ENCODE measurements at places on chromosomes 6 and 20. TPM values are rescaled to one million over a fixed set of nuclear protein-coding genes. Genes with fewer than 3 reads are reported as not detected.

- DNase-seq, result no peak
Measured at GRCh38 chr20:34150306-34151000, 38.4 kb upstream of the EIF2S2 start.

- DNase-seq, result no peak
Measured at GRCh38 chr6:3271756-3272155, 13.0 kb downstream of the PSMG4 start.

GRCh38 chr20:58603721-58604120, 47.4 kb upstream of the STX16 start:
- DNase-seq, result no peak

DNA sequence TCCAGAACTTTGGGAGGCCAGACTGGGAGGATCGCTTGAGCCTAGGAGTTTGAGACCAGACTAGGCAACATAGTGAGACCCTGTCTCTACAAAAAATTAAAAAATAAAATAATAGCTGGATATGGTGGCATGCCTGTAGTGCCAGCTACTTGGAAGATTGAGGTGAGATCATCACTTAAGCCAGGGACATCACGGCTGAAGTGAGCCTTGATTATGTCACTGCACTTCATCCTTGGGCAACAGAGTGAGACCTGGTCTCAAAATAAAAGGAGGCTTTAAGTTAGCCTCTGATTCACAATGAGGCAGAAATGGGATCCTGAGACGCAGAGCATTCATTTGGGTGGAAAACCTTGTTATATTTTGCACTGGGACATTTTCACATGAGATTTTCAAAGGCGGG, 57.0 kb downstream of the TULP4 start:
- DNase-seq, result no peak

GRCh38 chr6:13367396-13367795, 39.1 kb upstream of the TBC1D7 start:
- no peak for DNase-seq

DNA sequence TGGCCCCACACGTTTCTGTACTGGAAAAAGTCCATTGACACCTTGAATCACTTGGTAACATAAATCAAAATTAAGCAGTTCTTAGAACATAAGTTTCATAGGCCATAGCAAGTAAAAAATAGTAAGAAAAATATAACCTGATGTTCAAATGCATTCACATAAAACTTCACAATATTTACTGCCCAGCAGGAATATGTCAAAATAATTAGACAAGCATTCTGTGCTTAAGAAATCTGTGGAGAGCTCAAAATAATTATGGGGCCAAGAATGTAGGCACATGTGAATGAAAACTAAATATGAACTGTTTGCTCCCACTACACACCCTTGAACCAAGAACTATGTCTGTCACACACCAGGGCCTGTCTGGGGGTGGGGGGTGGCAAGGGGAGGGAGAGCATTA, 70.8 kb downstream of the IPCEF1 start:
- DNase-seq, result no peak

DNA sequence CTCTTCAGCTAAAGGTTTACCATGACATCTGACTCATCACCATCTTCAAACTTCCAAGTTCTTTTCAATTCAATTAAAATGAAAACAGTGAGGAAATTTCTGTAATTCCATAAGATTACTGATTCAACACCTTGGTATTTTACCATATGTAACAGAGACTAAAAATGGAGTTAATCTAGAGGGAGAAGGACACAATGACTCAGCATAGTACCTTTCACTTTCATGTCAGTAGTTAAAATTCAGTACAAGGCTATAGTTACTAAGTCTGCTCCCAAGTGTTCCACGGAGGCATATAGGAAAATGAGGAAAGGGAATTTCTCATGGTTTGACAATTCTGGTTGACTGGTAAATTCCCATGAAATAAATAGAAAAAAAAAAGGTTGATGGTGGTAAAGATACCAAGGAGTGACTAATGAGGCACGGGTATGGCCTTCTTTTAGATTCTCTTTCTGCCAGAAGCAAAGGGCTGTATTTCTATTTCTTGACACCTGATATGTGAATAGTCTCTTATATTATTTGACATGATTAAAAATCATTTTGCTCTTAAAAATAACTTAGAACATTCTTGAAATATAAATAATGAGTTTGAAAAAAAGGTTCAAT, 526.7 kb upstream of the ADGRB3 start:
- no peak for DNase-seq

GRCh38 chr6:108167449-108168089, 1.7 kb downstream of the NR2E1 start:
- DNase-seq, result no peak

DNA sequence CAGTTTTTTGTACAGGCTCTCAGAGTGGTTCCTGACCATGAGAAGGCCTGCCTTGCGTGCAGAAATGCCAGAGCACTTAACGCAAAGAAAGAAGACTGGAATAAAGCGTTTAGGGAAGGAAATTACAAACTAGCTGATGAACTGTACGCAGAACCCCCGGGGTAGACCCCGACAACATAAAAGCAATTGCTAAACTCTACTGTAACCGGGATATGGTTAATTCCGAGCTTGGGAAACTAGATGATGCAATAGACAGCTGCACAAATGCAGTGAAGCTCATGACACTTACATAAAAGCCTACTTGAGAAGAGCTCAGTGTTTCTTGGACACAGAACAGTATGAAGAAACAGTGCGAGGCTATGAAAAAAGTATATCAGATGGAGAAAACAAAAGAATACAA, 35.7 kb downstream of the CITED2 start:
- DNase-seq, result no peak

ZNF292 gene
- 50.7 TPM for total RNA-seq

C20orf96 gene
- total RNA-seq, result 2.9 TPM

SNX21 gene
- 50.9 TPM for total RNA-seq

Measured in sigmoid colon (tissue), 7 donors.